Mammary epithelial cell (primary cell): ENCODE measurements at places on chromosomes 5 and 9. TPM values are rescaled to one million over a fixed set of nuclear protein-coding genes. Genes with fewer than 3 reads are reported as not detected.

SLC12A7 gene
- total RNA-seq, result 21.2 TPM

PCA3 gene
- not detected for total RNA-seq

NUTM2G gene
- not detected in 2 replicates for total RNA-seq

SAXO1 gene
- not detected in 2 replicates for total RNA-seq

NXNL2 gene
- total RNA-seq, result 1.0 TPM

PCDHGA9 gene
- 3.2 TPM for total RNA-seq

ALDH7A1 gene
- total RNA-seq, result 48.2 TPM

AJM1 gene
- 1.2 TPM for total RNA-seq

TMEFF1 gene
- total RNA-seq, result 0.33 TPM

PGGT1B gene
- 41.5 and 53.9 TPM in 2 replicates for total RNA-seq

ADAMTS16 gene
- total RNA-seq, result not detected
